Activated CD8-positive, alpha-beta memory T cell treated with anti-CD3 and anti-CD28 coated beads for 1 hour (primary cell): ENCODE measurements at places on chromosomes 2 and 18.

DNA sequence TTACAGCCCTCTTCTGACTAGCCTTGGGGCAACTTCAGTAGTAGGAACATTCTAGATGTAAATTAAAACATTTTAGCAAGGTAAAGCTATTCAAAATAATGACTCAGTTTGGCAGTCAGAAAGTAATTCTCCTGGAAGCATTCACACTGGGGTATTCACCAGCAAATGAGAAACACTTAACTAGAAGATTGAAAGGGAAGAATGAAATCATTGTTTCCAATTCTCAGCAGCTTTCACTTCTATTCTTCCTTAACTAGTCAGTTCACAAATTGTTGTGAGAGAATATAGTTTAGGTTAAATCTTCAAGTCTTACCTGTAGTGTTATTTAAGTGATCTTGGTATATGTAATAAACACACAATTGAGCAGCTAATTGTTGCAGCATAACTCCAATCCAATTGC lies 1135.6 kb upstream of the FAM98A start:
- no peak for DNase-seq

GRCh38 chr2:8487461-8487932 lies 194.4 kb upstream of the ID2 start:
- DNase-seq: no peak

- no peak for DNase-seq
These were observed 148.1 kb upstream of the SIX3 start for GRCh38 chr2:44793322-44793870.

DNA sequence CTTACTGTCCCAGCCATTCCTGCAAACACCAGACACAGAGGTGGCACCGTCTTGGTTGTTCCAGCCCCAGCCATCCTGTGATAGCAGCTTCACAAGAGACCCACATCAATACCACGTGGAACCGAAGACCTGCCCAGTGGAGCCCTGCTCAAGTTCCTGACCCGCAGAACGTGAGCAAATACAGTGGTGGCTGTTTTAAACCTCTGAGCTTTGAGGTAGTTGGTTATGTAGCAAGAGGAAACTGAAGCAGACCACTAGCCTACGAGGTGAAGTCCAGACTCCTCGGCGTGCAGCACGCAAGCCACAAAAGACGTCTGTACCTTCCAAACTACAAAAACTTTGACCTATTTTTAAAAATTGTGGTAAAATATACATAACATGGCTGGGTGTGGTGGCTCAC lies 96.1 kb upstream of the ODC1 start:
- DNase-seq: no peak

GRCh38 chr2:54392555-54393324 lies 63.4 kb upstream of the SPTBN1 start:
- DNase-seq: no peak

DNA sequence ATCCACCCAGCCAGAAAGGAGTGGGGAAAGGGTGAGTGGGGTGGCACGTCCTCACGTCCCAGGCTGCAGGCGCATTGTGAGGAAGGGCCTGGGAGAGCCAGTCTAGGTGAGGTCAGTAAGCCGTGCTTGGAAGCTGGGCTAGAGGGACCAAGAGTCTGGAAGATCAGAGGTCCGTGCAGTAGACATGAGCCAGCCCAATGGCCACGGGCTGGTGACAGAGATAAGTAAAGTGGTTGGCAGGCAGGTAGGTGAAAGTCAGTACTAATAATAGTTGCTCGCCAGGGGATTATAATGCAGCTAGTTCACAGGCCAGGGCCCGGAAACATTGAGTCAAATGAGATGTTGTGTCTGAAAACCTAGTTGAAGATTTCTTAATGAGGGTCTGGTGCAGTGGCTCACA lies 133.2 kb downstream of the GBX2 start:
- DNase-seq: no peak

- no peak for DNase-seq
These were observed 3.8 kb upstream of the SEMA4C start for GRCh38 chr2:96873651-96874096.

GRCh38 chr2:137367361-137367760 lies 596.9 kb upstream of the HNMT start:
- no peak for DNase-seq

DNA sequence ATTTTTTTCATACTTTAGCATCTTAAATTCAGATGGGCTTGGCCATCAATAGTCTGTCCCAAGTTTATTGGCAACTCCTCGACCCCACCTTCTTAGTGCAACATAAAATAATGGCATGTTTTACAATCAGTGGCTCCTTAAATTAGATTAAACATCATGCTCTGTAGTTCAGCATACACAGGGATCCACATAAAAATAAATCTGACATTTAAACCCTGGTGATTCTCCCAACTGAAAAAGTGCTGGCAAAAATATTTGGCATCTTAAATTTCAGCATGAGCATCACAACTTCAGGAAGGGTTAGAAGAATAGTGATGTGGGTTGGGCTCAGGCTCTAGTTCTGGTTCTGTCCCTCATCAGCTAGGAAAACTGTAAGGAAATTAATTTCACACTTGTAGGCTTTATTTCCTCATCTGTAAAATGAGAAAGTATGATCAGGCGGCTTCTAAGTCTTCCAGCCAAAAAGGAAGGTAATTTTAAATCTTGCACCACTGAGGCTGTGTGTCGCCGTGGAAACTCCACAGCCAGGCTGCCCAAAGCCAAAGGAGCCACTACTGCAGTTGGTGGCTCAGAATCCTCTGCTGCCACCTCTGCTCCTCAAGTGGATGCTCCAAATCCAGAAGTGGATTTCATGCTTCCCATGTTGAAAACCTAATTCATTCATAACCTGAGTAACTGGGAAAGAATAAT lies 17.6 kb upstream of the EPG5 start:
- no peak for DNase-seq
